ENCODE measurements at places on chromosomes 3 and 15.

DNA sequence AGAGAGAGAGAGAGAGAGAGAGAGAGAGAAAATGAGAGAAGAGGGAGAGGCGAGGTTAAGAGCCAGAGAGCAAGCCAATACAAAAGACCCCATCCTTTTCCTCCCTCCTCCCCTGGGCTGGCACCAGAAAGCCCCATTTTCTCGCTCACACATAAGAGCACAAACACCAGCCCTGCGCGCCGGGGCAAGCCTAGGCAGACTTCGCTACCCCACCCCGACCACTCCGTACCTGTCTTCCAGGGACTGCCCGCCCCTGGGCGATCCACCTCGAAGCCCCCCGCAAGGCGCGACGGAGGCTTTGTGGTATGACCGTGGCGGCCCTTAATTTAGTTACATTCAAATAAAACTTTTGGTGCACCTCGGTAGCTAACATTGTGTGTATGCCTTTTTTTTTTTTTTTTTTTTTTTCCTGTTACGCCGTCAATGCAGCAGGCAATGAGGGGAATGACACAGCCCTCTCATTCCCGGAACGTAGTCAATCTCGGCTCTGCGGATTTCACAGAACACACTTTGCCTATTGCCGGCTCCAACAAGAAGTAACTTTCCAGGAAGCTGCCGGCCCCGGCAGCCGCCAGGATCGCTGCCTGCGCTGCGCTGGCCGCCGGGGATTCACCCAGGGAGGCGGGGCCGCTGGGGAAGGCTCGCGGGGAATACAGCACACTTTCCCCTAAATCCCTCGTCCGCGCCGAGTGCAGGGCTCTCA is 7.7 kb downstream of the BCL6 start:
- DNase-seq, result peak; percentile 84

DNA sequence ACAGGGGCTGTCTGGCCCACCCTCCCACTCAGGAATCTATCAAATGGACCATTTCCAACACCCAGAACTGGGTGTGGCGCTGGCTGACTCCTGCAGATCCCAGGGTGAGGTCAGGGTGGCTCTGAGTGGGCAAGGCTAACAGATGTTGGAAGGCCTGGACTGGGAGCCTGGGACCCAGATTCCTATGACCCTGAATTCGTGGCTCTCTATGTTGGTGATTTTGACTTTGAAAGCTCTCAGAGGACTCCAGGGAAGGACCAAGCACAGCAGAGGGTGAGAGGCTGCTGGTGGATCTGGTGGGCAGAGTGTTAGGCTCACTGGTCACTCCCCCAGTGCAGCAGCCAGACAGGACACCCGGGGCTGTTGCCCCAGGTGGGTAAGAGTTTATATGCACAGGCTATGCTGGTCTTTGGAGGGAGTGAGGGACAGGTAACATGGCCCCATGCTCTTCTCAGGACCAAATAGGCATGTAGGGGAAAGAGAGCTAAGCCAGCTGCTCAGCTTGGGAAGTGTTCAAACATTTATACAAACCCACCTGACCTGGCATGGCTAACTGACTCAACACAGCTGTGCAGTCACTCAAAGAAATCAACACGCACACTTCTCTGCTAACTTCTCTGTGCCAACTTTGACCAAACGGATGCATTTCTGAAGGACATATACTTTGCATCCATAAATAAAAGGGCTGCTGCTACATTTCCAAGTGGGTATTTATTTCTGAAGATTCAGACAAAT is 62.6 kb upstream of the RAB6B start:
- no peak for DNase-seq

- peak; percentile 77 for DNase-seq
Measured at GRCh38 chr3:189641776-189642175, 10.6 kb downstream of the TP63 start.

- peak; percentile 53 for DNase-seq
Measured at GRCh38 chr3:13879102-13879945, 547 bp downstream of the WNT7A start.

DNA sequence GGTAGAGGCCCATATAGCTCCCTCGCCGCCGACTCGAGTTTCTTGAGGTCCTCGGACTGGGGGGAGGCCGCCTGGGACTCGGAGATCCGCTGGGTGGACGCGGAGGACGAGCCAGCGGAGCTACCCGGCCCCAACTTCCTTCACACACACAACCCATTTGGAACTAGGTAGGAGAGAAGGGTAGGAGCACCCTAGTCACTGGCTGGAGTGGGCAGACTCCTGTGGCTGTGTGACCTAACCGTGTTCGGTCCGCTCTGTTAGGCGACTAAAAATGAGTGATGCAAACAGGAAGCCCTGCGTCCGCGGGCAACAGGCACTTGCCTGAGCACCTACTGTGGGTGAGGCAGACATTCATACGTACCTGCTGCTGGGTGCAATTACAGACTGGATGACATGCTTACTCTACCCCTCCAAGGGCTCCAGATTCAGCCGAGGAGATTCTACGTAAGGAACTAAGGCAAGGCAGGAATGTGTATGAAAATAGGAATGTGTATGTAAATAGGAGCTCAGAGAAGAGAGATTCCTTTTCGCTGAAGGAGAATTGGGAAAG is 4.6 kb upstream of the SIN3A start:
- peak; percentile 84 for DNase-seq

- DNase-seq, result no peak
Measured at GRCh38 chr3:122466701-122467240, 48.0 kb downstream of the KPNA1 start.

DNA sequence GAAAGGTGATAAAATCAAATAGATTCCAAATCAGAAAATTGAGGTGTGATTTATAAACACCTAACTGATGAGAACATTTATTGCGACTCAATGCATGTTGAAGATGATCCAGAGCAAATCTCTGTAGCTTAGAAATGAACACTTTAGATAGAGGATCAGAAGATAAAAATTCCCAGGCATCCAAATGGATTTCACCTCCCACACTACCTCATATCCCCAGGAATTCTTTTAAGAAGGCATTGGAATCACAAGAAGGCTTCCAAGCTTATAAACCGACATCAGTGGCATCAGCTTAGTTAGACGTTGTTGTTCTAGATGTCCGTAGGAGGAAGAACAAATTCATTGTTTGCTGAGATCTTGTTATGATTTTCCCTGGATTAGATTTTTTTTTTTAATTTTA is 154.4 kb downstream of the EBLN2 start:
- no peak for DNase-seq

DNA sequence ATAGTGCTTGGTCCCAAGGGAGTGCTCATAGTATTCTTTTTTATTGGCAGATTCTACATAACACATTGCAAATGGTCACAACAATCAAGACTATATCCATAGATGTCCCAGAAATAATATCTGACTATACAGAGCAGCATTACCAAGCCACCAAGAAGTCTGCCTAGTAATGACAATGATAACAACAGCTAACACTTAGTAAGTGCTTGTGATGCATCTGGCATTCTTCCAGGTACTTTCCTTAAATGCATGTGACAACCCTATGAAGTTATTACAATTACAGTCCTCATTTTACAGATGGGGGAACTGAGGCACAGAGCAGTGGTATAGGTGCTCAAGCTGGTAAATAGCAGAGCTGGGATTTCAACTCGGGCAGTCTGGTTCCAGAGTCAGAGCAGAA is 49.6 kb upstream of the ICE2 start:
- DNase-seq, result peak; percentile 69

GRCh38 chr3:189981668-189982067 is 139.0 kb downstream of the P3H2 start:
- DNase-seq, result peak; percentile 19

- no peak for DNase-seq
Measured at GRCh38 chr3:26061947-26062346, 272.1 kb downstream of the OXSM start.

- peak; percentile 93 for DNase-seq
Measured at GRCh38 chr3:122318620-122319019, 6.4 kb upstream of the CSTA start.

DNA sequence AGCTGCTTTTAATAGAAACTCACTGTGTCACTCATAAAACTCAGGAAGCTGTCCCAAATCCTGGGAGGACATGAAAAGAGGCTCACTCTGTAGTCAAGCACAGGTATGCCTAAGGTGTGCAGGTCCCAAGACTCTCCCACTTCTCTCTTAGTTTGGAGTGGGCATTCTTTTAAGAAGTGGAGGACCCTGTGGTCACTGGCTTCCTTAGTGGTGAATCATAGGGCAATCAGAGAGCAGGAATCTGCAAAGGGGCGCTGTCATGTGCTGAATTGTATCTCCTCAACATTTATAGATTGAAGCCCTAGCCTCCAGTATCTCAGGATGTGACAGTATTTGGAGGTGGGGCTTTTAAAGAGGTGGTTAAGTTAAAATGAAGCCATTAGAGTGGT is 47.2 kb upstream of the ZBTB38 start:
- no peak for DNase-seq

- DNase-seq, result no peak
Measured at GRCh38 chr3:13015286-13016082, 57.7 kb downstream of the IQSEC1 start.

- DNase-seq, result no peak
Measured at GRCh38 chr3:14286887-14287500, 108.4 kb downstream of the LSM3 start.

DNA sequence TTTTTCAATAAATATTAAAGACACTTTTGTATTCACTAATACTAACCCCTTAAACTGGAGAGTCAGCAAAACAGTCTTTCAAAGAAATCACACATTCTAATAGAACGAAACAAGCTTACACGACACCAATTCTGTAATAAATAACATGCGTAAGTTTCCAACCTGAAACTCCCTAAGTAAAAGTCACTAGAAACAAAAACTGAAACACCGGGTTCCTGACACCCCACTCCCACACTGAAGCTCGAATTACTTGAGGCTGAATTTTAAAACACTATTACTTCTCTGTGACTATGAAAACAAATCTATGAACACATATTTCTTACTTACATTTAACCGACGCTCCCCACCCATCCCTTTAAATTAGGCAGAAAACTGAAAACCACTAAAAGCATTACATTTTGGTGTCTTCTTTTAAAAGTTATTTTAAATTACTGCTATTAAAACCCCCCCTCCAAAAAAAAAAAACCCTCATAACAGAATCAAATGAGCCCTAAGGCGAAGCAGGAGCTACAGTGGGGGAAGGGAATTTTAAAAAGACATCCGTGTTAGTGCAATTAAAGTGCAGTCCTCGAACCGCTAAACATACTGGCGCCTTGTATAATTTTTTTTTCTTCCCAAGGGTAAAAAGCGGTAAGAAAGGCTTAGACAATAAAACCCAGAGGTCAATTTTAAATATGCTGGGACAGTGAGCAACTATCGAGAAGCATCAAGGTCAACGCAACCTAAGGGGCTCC is 878 bp downstream of the SPPL2A start:
- DNase-seq, result no peak

DNA sequence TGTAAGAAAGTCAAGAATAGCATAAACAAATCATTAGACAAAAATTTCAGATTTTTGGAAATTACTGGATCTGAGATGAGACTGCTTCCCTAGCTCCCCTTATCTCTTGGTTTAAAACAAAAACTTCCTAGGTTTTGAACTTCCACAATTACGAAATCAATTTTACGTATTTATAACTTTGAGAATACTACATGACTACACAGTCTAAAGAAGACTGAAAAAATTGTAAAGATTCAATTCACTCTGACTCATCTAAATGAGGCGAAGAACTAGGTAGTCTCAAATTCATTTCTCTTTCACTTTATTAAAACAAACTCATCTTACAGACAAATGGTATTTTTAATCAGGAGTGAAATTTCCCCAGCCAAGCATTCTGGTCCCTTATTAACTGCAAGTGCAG is 10.3 kb downstream of the CCDC54 start:
- peak; percentile 14 for DNase-seq

- DNase-seq, result no peak
Measured at GRCh38 chr3:47406762-47407149, 25.9 kb downstream of the PTPN23 start.

DNA sequence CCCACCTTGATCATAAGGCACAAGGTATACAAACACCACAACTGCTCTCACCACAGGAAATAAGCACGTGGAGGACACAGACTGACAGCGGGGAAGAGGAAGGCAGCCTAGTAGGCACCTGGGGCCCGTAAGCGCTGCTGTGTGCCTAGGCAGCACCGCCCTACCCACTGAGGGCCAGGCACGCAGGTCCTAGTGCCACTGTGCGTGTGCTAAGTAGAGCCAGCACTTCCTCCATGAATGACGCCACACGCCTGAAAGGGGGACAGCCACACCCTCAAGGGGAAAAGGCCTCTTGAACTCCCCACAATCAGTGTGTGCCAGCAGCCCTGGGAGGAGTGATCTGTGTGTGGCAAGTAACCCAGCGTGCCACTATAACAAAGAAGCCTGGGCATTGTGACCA is 73.0 kb downstream of the ATP1B3 start:
- DNase-seq, result no peak

DNA sequence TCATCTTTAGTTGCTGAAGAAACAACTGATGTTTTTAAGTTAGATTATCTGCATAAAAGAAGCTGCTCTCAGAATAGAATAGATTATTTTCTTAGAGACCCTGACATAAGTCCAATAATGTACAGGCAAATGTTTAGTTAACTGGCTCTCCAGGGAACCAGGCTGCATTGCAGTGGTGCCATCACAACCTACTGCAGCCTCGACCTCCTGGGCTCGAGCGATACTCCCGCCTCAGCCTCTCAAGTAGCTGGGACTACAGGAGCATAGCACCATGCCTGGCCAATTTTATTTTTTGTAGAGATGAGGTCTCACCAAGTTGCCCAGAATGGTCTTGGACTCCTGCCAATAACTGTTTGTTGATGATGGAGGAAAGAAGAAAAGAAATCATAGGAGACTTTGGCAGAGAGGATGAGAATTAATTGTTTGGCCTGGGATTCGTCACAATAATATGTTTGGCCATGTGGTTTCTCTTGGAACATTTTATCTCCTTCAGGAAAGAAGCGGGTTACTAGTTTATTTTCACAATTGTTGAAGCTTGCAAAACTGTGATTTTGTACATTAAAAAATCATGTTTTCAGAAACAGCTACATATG is 429.2 kb downstream of the CADM2 start:
- DNase-seq, result no peak

GRCh38 chr3:133301194-133301593 is 98.7 kb upstream of the BFSP2 start:
- DNase-seq, result peak; percentile 69

DNA sequence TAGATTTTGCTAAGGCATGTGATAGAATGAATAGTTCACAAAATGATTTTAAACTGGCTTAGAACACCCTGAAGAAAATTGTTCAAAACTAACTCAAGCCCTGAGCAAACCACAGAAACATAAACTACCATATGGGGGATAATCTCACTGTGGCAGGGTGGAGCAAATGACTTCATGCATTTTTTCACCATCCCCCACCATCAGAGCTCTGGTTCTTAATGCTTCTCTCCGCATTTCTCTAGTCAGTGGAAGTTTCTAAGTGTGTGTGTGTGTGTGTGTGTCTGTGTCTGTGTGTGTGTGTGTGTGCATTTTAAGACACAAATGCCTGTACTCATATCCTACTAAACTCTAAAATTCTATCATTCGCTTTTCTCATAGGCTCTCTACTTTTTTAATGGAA is 107.1 kb upstream of the PHLDB2 start:
- DNase-seq, result no peak

GRCh38 chr3:115332998-115333397 is 185.9 kb upstream of the ZBTB20 start:
- no peak for DNase-seq

- peak; percentile 45 for DNase-seq
Measured at GRCh38 chr15:69451951-69452691, 497 bp upstream of the RPLP1 start.
